ENCODE measurements at places on chromosomes 3 and 15.

DNA sequence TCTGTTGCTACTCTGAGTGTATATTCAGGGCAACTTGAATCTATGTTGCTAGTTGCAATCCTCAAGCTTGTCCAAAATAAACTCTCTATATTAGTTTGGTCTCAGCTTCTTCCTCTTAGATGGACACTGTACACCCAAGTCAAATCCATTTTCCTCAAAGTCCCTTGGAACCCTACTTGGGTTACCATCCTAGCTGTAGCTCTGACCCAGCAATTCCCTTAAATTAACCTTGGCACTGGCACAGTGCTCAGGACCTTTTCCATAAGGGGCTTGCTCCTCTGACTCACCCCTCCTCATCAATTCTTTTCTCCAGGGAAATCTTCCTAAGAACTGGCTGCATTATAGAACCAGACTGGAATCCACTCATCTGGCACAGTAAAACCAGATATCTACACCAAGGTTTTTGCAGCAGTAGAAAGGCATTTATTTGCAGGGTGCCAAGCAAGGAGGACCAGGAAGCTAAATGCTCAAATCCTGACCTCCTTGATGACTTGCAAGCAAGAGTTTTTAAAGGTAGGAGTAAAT is 44.9 kb upstream of the B3GALNT1 start:
- no peak for DNase-seq

GRCh38 chr3:165770781-165771180 is 66.4 kb downstream of the BCHE start:
- DNase-seq: no peak

- DNase-seq: no peak
Observed at GRCh38 chr3:175869404-175869803, 1010.3 kb downstream of the NAALADL2 start.

DNA sequence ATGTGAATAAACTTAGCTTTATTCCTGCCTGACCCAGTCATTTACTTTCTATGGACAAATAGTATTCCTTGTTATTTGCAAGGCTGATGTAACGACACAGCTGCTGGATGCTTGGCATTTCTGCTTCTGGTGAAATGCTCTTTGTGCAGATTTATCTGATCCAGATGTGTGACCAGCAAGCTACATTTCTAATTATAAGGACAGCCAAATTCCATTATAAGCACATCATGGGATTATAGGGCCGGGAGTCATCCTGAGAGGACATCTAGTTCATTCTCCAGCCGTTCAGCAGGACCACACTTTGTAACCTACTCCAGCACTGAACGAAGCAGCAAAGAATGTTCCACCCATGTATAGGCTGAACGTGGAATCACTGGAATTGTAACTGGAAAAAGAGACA is 42.9 kb downstream of the FNDC3B start:
- DNase-seq: peak; percentile 43

GRCh38 chr3:178353006-178353694 is 183.1 kb upstream of the KCNMB2 start:
- DNase-seq: no peak

DNA sequence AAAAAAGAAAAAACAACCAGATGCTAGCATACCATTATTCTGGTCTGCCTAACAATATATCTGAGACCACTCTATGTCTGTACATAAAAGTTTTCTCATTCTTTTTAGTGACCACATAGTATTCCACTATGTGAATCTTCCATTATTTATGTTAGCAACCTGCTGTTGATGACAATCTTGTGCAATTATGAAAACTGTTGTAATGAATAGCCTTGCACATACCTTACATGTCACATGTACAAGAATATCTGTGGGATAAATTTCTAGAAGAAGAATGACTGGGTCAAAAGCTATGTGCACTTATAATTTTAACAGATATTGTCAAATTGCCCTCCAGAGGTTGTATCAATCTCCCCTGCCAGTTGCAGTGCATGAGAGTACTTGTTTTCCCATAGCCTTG is 62.5 kb downstream of the ARHGAP31 start:
- DNase-seq: no peak

DNA sequence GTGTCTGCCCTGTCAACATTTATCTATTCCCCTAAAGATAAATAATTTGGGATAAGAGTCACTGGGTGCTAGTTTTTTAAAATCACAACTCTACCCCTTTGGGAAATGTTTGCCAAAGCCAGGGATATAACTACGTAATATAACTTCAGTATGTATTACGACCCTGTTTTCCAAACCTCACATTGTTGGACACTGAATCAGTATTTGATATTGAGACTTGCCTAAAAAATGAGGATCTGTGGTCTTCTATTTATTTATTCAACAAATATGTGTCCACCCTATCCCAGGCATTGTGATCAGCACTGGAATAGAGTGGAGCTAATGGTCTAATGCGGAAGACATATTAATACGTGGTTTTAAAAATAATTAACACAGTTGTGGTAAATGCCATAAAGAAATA is 4.5 kb upstream of the MGA start:
- no peak for DNase-seq

DNA sequence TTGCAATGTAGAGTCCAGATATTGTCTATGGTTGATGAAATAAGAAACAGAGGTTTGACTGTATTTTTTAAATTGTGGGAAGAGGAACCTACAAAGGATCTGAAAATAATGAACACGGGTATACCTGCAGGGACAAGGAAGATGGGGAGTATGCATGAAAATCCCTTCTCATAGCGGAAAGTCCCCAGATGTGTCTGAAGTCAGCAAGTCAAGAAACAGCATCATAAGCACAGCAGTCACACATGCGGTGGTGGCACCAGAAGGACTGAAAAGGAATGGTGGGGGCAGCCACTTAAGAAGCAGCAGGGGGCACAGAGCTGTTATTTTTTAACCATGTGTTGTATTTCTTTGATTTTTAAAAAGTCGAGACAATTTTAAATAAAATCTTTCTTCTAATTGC is 4.7 kb downstream of the MRPS11 start:
- no peak for DNase-seq

DNA sequence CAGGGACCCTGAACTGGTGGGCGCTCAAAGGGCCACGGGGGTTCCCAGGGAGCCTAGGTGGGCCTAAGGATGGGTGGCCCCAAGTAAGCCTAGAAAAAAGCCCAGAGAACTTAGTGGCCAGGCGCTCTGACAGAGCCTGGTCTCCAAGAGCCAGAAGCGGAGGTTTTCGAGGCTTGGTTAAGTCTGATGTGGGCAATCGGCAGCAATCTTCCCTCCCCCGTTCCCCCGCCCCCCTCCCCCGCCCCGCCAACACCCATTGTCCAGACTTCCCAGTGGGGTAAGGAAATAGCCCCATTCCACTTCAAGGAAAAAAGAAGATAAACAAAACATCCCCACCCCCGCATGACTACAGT is 6.7 kb downstream of the EOMES start:
- DNase-seq: no peak

DNA sequence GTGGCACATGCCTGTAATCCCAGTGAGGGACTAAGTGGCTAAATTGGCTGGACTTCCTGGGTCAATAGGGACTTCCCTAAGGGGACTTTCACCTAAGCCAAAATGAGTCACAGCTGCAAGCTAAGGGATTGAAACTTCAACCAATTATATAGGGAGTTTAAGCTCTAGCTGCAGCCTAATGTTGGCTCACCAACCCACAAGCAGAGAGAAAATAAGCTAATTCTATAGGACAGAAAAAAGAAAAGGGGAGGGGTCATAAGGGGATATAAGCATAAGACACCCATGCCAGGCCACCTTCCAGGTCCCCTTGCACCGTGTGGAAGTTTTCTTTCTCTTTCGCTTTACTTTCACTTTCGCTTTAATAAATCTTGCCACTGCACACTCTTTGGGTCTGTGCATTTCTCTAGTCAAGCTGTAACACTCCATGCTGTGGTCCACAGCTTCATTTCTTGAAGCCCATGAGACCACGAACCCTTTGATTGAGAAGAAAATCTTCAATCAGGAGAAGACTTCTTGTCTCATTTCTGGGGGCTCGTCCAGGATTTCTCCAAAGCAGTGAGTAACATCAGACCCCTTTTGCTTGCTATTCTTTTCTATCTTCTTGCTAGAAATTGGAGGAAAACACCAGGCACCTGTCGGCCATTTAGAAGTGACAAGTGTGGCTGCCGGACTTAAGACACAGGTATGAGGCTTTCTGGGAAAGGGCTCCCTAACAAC is 192.3 kb downstream of the IGSF11 start:
- DNase-seq: peak; percentile 5

GRCh38 chr3:11698326-11699082 is 54.8 kb upstream of the VGLL4 start:
- DNase-seq: no peak

GRCh38 chr15:66033143-66033542 is 163.9 kb downstream of the RAB11A start:
- DNase-seq: no peak

Measured in foreskin melanocyte (primary cell).